ENCODE measurements at places on chromosomes 11 and 22.

GRCh38 chr11:96199563-96200025 is 143.4 kb downstream of the MAML2 start:
- H3K4me1 ChIP-seq: peaks cover 29% of the 10 kb centered on the region
- H3K27ac ChIP-seq: peak overlapping the region; percentile 49
- no peaks in the 10 kb centered on the region for H3K36me3 ChIP-seq
- no peak overlapping the region for H3K4me3 ChIP-seq
- no peaks in the 10 kb centered on the region for H3K27me3 ChIP-seq

DNA sequence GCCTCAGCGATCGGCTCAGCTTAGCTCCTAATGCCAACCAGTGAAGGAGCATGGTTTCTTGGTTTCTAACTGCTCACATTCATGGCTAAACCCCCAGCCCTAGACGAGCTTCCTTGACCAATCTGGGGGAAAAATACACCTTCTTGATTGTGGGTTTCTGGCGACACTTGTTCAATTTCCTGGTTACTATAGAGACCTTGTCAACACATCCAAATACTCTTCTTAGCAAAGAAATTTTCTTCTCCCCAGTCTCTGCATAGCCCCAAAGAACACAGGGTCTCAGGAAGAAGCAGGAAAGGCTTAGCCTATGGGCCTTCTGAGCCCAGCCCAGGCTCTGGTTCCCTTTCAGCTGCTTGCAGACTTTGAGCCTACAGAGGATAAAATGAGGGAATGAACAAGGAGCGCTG is 88.5 kb upstream of the SYT13 start:
- no peaks in the 10 kb centered on the region for H3K27me3 ChIP-seq
- H3K36me3 ChIP-seq: no peaks in the 10 kb centered on the region
- peak; percentile 9 for DNase-seq
- H3K27ac ChIP-seq: no peak overlapping the region
- H3K4me1 ChIP-seq: peaks cover 17% of the 10 kb centered on the region
- H3K4me3 ChIP-seq: no peak overlapping the region

GRCh38 chr11:20154381-20154780 is 5.9 kb downstream of the DBX1 start:
- no peak overlapping the region for H3K27ac ChIP-seq
- no peaks in the 10 kb centered on the region for H3K36me3 ChIP-seq
- peaks cover 20% of the 10 kb centered on the region for H3K4me1 ChIP-seq

- peaks cover 4% of the 10 kb centered on the region for H3K27me3 ChIP-seq
- no peak overlapping the region for H3K27ac ChIP-seq
- no peak overlapping the region for H3K4me3 ChIP-seq
- H3K36me3 ChIP-seq: no peaks in the 10 kb centered on the region
- no peak for DNase-seq
Observed at GRCh38 chr11:122963961-122964360, 17.7 kb downstream of the BSX start.

- H3K27me3 ChIP-seq: no peaks in the 10 kb centered on the region
- H3K4me3 ChIP-seq: no peak overlapping the region
- no peak for DNase-seq
- peaks cover 43% of the 10 kb centered on the region for H3K36me3 ChIP-seq
Observed at GRCh38 chr11:67211656-67212436, 54.4 kb upstream of the GRK2 start.

- no peaks in the 10 kb centered on the region for H3K36me3 ChIP-seq
- no peak overlapping the region for H3K4me3 ChIP-seq
- no peak overlapping the region for H3K27ac ChIP-seq
Observed at GRCh38 chr22:39474351-39475111, 17.7 kb downstream of the MGAT3 start.

GRCh38 chr11:67584205-67584880 is 731 bp downstream of the GSTP1 start:
- DNase-seq: no peak
- peak overlapping the region; percentile 53 for H3K4me3 ChIP-seq
- no peaks in the 10 kb centered on the region for H3K27me3 ChIP-seq
- H3K27ac ChIP-seq: peak overlapping the region; percentile 68

DNA sequence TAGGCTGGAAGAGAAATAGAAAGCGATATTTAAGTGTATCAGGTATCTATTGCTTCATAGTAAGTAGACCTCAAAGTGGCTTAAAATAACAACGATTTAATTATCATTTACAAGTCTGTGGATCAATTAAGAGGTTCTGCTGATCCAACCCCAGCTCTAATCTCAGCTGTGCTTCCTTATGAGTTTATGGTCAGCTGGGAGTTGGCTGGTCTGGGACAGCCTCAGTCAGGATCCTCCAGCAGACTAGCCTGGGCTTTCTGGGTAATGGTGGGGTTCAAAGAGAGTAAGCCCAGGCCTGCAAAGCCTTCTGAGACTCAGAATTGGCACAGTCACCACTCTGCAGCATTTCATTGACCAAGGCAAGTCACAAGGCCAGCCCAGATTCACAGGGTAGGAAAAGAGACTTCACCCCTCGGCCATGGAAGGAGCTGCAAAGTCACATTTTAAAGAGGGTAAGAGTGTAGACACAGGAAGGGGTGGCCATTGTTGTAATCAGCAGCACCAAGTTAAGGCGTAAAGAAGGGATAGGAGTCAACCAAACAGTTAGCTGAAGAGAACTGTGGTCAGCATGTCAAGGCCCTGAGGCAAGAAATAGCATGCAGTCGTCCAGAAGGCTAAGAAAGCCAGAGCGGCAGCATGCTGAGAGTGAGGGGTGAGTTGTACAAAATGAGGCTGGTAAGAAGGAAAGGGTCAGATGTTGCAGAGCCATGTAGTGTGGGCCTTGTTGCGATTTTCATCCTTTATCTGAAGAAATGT is 168.2 kb downstream of the ETS1 start:
- H3K4me1 ChIP-seq: peaks cover 18% of the 10 kb centered on the region
- H3K27me3 ChIP-seq: no peaks in the 10 kb centered on the region
- H3K27ac ChIP-seq: no peak overlapping the region
- no peak for DNase-seq

DNA sequence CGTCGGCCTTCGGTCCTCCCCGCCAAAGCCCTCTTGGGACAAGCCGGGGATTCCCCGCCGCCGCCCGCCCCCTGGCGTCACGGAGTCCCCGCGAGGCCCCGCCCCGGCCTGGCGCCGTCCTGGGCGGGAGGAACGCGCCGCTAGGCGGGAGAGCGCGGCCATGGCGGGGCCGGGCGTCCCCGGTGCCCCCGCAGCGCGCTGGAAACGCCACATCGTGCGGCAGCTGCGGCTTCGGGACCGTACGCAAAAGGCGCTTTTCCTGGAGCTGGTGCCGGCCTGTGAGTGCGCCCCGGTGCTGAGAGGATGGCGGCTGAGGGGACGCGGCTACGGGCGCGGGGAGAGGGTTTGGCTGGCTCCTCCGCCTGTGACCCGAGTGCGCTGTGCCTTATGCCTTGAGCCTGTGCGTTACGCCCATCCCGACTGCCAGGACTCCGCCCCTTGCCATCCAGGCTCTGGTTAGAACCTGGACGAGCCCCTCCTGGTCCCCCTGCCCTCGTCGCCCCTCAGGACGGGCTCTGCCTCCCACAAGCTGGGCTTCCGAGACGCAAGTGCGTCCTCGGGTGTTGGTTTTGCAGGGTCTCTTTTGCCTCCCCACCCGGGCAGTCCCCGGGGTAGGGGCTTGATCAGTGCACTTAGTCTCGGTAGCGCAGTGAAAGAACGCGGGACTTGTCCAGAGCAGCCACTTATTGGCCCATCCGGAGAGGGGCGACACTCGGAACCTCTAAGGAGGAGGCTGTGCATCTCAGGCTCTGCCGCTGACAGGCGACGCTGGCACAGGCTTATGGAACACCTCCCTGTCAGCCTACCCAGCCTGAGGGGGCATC is at the start of gene ATG16L2:
TSS of gene ATG16L2 (plus strand) at position 126 of the 824 bp plus-strand sequence. CDS start at position 161, 35 bp downstream.
- peaks cover 19% of the 10 kb centered on the region for H3K4me1 ChIP-seq
- peaks cover 20% of the 10 kb centered on the region for H3K36me3 ChIP-seq
- H3K4me3 ChIP-seq: peak within 1 kb of the TSS; percentile 86
- H3K27me3 ChIP-seq: no peaks in the 10 kb centered on the region
- peak within 1 kb of the TSS; percentile 100 for H3K27ac ChIP-seq

DNA sequence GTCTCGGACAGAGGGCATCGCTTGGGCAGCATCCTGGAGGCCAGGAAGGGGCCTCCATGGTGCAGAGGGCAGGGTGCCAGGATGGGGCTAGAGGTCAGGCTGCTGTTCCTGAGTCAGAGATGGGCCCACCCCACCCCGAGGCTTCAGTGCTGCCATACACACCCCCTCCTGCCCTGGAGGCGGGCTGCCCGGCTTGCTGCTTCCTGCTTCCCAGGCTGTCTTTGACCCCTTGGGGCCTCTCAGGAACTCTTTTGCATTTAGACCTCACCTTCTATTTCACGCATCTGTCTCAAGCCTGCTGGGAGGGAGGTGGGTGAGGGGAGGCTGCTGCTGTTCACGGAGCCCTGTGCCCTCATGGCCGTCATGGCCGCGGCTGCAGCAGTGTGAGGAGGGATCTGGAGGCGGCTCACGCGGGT is 6.6 kb upstream of the GRAMD4 start:
- no peaks in the 10 kb centered on the region for H3K27me3 ChIP-seq
- no peak for DNase-seq
- peak overlapping the region; percentile 60 for H3K4me3 ChIP-seq

GRCh38 chr22:24025475-24025874 is 14.4 kb downstream of the CABIN1 start:
- no peak for DNase-seq
- H3K36me3 ChIP-seq: no peaks in the 10 kb centered on the region
- peaks cover 4% of the 10 kb centered on the region for H3K4me1 ChIP-seq
- H3K4me3 ChIP-seq: no peak overlapping the region

- H3K4me3 ChIP-seq: no peak overlapping the region
- H3K27me3 ChIP-seq: no peaks in the 10 kb centered on the region
- H3K27ac ChIP-seq: no peak overlapping the region
- no peaks in the 10 kb centered on the region for H3K4me1 ChIP-seq
Observed at GRCh38 chr11:38884145-38884865, 2286.3 kb upstream of the RAG2 start.

DNA sequence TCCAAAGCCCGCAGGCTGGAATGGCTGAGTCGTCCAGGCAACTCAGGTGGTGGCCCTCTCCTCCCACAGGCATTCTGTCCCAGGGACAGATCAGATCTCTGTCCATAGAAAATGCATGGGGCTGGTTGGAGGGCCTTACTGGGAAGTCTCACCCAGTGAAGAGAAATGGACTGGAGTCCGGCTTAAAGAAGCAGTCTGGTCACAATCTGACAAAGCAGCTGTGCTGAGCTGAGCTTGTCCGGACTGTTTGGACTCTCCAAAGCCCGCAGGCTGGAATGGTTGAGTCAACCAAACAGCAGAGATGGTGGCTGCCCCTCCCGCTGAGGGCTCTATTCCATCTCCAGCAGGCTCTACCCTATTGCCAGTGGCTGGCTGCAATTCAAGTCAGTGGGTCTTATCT is 14.4 kb upstream of the DEPDC7 start:
- H3K27ac ChIP-seq: no peak overlapping the region
- no peak overlapping the region for H3K4me3 ChIP-seq
- H3K36me3 ChIP-seq: no peaks in the 10 kb centered on the region
- H3K27me3 ChIP-seq: no peaks in the 10 kb centered on the region
- peaks cover 11% of the 10 kb centered on the region for H3K4me1 ChIP-seq
- DNase-seq: no peak

DNA sequence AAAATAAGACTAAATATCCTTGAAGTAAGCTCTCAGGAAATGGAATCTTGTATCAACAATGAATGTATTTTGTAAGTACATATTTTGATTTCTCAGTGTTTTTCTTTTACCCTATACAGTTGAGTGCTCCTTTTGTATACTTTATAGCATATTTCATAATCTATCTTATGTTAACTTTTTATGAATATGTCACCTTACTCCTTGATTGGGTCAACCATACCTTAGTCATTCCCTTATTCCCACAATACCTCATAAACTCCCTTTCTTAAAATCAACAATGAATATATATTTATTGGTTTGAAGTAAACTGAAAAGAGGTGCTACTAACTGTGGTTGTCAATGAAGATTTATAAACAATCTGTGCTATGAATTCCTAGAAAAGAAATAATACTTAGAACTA is 686.2 kb downstream of the METTL15 start:
- no peak overlapping the region for H3K4me3 ChIP-seq
- DNase-seq: no peak
- no peaks in the 10 kb centered on the region for H3K4me1 ChIP-seq

GRCh38 chr22:45703758-45704157 is 32.1 kb downstream of the ATXN10 start:
- no peak overlapping the region for H3K27ac ChIP-seq
- H3K4me1 ChIP-seq: no peaks in the 10 kb centered on the region
- peaks cover 35% of the 10 kb centered on the region for H3K36me3 ChIP-seq
- no peaks in the 10 kb centered on the region for H3K27me3 ChIP-seq
- DNase-seq: no peak

DNA sequence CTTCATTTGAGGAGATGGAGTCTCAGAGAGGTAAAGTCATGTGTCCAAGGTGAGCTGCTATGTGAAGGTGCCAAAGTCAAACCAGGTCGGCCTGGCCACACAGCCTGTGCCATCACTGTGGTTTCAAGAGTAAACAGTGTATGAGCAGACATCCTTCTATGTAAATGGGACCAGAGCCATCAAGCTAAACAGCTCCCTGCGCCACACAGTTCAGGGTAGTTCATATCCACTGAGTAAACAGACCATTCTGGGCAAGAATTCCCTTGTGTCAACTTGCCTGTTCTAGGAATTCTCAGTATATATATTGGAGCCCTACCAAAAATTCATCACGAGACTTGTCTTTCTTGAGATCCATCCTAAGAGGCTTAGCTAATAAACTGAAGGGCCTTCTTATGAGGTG is 77.5 kb downstream of the AMOTL1 start:
- H3K27me3 ChIP-seq: no peaks in the 10 kb centered on the region
- no peaks in the 10 kb centered on the region for H3K36me3 ChIP-seq
- DNase-seq: no peak
- no peaks in the 10 kb centered on the region for H3K4me1 ChIP-seq

GRCh38 chr11:95283650-95284049 is 52.6 kb upstream of the SESN3 start:
- DNase-seq: no peak
- H3K27ac ChIP-seq: no peak overlapping the region
- H3K36me3 ChIP-seq: no peaks in the 10 kb centered on the region
- H3K4me1 ChIP-seq: no peaks in the 10 kb centered on the region
- H3K4me3 ChIP-seq: no peak overlapping the region

- no peaks in the 10 kb centered on the region for H3K27me3 ChIP-seq
- no peak overlapping the region for H3K27ac ChIP-seq
- no peak for DNase-seq
- no peaks in the 10 kb centered on the region for H3K36me3 ChIP-seq
- H3K4me1 ChIP-seq: no peaks in the 10 kb centered on the region
- no peak overlapping the region for H3K4me3 ChIP-seq
Observed at GRCh38 chr11:131408025-131408640, 37.7 kb downstream of the NTM start.

DNA sequence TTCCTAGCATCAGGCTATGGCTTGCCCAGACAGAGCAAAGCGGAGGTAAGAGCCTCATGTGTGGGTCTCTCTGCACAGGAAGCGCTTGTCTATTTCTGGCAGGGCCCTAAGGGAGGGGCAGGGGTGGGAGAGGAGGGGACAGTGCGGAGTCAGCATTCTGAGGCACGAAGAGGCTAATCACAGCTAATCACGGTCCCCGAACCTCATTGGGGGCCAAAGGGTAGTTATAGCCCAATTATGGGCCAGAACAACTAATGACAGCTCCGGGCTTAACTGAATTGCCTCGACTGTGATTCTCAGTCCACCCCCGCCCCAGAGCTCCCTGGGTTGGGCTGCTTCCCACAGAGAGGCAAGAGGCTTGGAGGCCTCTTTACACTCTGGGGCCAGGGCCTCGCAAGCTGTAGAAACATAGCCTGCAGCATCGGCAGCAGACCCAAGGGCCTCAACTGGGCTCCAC is 72.7 kb upstream of the PRDM11 start:
- no peaks in the 10 kb centered on the region for H3K27me3 ChIP-seq
- H3K4me1 ChIP-seq: no peaks in the 10 kb centered on the region
- H3K36me3 ChIP-seq: no peaks in the 10 kb centered on the region
- no peak for DNase-seq
